ENCODE measurements at places on chromosomes 5 and 9.

GRCh38 chr9:96084331-96084734 lies 208.8 kb downstream of the ERCC6L2 start:
- no peak for DNase-seq

DNA sequence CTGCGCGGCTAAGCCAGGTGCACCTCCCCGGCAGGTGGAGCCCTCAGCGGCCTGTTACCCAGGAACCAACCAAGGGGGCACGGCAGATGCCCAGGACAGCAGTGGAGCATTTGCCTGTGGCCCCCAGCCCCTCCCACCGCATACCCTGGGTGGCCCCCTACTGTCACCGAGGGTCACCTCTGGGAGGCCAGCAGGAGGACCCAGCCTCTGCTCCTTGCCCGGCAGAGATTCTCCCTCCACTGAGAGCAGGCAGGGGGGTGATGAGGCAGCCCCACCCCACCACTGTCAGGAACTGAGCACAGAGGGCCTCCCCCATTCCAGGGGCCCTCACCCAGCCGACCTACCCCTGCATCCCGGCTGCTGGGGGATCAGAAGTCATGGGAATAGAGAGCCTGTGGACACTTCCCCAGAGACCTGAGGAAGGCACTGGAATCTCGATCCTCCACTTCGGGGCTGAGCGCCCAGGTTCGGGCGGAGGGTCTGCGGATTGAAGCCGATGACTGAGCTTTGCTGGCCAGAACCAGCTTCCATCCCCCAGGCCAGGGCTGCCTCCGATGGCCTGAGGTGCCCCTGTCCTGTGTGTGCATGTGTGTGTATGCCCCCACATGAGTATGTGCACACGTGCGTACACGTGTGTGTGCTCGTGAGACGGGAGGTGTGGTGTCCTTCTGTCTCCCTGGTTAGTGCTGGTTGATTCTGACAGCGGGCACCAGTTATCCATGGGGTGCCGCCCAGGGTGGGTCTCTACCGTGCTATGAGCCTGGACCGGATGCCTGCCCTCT lies at the start of gene QRFP:
QRFP (minus strand) TSS at position 580 of the 782 bp plus-strand sequence. CDS start 2,974 bp downstream, outside the sequence.
- DNase-seq: no peak

DNA sequence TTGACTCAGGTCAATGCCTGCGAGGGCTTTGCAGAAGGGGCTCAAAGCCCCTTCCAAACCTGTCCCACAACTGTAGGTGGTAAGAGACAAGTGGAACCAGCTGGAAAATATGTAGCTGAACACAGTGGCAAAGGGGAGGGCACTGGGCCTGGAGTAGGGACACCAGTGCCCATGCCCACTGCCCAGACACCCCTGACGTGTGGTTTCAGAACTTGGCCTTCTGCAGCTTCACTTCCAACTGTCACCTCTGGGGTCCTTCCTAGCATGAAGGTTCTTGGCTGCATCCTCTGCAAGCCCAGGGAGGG lies 233.1 kb upstream of the IRX1 start:
- DNase-seq: no peak

- no peak for DNase-seq
Measured at GRCh38 chr5:4082966-4083564, 487.4 kb downstream of the IRX1 start.

GRCh38 chr5:132210944-132211343 lies 16.7 kb downstream of the P4HA2 start:
- no peak for DNase-seq

- no peak for DNase-seq
Measured at GRCh38 chr5:171989946-171990712, 16.3 kb downstream of the FBXW11 start.

DNA sequence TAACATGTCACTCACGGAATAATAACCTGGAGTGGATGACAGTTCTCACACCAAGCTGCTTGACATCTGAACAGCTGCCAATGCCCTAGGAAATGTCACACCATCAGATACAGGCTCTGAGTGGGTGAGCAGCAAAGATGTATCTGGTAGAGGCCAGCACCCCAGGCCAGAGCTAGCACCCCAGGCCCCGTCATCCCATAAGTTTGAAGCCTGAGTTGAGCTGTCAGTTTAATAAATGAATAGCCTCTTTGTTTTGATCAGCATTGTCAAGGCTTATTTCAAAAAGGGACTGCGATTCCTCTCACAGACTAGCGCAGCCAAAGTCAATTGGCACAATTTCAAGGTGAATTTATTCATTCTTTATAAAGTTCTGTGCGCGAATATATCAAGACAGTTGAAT lies 1327.1 kb downstream of the MAT2B start:
- DNase-seq: no peak

- no peak for DNase-seq
Measured at GRCh38 chr9:88218726-88219125, 80.5 kb upstream of the SPATA31C2 start.

- DNase-seq: no peak
Measured at GRCh38 chr5:90421136-90421535, 11.6 kb upstream of the CETN3 start.

- DNase-seq: no peak
Measured at GRCh38 chr9:15268317-15268716, 38.7 kb downstream of the TTC39B start.

GRCh38 chr9:130391866-130392265 lies 52.9 kb upstream of the ASS1 start:
- DNase-seq: no peak

DNA sequence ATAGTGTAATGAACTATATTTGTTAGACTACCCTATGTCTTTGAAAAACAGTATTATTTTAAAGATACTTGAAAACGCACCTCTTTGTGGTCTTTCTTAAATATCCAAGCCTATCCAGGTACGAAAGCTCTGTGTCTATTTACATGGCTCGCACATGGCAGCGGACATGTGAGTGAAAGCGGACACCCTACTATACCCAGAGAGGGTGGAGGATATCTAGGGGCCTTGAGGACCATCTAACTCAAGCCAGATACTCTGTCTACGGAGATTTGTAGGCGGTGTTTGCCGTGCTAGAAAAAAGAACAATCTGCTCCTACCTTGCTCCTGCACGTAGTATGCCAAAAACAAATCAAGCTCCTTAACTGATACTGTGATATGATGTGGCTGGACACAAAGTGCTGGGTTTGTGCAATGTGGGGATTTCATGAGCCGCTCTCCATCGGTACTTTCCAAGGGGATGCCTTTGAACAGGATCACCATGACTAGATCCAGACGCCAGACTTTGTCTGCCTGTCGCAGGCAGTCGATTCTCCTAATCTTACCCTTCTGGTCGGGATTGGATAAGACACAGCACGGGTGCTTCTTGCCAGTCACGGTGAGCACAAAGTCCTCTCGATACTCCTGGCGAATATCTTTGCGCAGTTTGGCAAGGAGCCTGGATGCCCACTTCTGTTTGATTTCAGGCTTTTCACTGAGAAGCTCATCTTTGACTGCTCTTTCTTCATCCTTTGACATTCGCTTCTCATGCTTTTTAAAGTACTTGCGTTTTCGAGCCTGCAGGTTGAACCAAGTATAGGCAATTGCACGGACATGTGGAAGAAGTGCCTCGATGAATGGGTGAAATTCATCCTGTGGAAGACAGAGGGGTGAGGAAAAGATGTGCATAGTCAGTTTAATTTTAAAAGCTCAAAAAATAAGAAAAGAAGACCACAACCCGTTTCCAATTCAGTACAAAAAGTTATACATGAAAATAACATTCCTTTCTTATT lies 7.0 kb downstream of the NFIB start:
- no peak for DNase-seq

- DNase-seq: no peak
Measured at GRCh38 chr9:91911657-91912056, 38.4 kb downstream of the ROR2 start.

GRCh38 chr5:115435778-115436712 lies 108.5 kb downstream of the FEM1C start:
- no peak for DNase-seq

DNA sequence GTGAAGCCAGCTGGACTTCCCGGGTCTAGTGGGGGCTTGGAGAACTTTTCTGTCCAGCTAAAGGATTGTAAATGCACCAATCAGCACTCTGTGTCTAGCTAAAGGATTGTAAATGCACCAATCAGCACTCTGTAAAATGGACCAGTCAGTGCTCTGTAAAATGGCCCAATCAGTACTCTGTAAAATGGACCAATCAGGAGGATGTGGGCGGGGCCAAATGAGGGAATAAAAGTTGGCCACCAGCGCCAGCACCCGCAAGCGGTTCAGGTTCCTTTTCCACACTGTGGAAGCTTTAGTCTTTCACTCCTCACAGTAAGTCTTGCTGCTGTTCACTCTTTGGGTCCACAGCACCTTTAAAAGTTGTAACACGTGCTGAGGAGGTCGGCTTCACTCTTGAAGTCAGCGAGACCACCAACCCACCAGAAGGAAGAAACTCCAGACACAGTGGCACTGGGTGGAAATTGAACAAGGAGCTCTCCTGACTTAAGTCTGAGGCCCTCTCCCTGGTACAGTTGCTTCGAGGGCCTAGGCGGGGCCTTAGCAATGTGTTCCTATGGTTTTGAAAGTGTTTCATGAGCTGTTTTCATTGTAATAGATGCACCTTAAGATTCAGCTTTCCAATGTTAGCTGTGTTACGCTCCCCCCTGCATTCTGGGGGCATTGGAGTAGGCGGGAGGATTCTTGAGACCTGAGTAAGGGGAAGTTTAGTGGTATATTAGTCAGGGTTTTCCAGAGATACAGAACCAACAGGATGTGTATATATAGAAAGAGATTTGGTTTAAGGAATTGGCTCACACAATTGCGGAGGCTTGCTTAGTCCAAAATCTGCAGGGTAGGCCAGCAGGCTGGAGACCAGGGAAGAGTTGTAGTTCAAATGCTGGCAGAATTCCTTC lies 21.5 kb upstream of the MYO10 start:
- DNase-seq: no peak

DNA sequence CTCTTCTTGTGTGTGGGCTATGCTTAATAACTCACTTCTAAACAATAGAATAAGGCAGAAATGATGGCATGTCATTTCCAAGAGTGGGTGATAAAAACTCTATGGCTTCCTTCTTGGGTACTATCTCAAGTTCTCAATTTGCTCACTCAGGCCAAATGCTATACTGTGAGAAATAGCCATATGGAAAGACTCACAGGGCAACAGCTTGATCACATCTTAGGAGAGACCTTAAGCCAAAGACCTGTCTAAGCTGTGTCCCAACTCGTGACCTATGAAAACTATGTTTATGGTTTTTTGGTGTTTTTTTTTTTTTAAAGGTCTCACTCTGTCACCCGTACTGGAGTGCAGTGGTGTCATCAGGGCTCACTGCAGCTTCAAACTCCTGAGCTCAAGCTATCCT lies 2.1 kb upstream of the UIMC1 start:
- DNase-seq: no peak

- no peak for DNase-seq
Measured at GRCh38 chr9:16637911-16638310, 232.6 kb downstream of the BNC2 start.

- no peak for DNase-seq
Measured at GRCh38 chr9:131193051-131193450, 67.7 kb downstream of the NUP214 start.

DNA sequence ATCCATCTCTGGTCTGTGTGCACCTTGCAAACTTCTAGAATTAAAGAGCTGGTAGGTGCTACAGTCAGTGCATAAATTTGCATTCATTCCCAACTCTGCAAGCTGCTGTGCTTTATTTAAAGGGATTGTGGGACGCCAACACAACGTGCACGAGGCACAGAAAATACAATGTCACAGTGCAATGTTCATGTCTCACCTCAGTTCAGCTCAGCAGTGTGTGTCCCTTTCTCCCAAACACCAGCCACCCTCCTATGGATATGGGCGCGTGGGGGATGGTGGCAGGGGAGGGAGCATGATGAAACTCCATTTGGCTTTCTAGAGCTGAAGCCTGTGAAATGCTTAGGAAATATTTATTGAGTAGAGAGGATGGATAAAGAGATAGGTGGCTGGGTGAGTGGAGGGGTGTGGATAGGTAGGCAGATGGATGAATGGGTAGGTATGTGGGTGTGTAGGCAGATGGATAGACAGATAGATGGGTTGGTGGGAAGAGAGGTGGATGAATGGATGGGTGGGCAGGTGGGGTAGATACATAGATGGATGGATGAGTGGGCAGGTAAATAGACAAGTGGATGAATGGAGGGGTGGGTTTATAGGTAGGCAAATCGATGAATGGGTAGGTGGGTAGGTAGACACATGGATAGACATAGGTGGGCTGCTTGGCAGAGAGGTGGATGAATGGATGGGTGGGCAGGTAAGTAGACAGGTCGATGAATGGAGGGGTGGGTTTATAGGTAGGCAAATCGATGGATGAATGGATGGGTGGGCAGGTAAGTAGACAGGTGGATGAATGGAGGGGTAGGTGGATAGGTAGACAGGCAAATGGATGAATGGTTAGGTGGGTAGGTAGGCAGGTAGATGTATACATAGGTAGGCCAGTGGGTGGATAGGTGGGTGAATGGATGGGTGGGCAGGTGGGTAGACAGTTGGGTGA lies 92.7 kb upstream of the FCN2 start:
- DNase-seq: no peak

- DNase-seq: no peak
Measured at GRCh38 chr5:114450437-114450836, 88.6 kb downstream of the KCNN2 start.

GRCh38 chr9:116149844-116150243 lies 3.7 kb upstream of the PAPPA start:
- DNase-seq: no peak

DNA sequence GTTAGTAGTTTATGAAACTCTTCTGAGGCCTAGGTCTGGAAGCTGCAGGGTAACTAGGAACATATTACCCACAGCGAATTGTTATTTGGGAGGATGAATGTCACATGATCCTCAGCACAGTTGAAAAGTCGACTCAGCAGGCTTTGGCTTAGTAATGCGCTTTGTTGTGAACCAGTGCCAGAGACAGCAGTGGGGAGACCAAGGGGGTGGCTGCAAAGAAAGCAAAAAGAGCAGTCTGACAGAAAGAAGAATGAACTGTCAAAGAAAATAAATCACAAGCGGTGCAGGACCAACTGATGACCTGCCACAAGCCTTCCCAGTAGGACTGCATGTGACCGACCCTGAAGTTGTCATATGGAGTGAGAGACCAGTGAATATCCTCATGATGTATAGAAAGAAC lies 170.0 kb downstream of the CCDC171 start:
- no peak for DNase-seq

- no peak for DNase-seq
Measured at GRCh38 chr5:148996270-148996669, 66.6 kb downstream of the SH3TC2 start.

DNA sequence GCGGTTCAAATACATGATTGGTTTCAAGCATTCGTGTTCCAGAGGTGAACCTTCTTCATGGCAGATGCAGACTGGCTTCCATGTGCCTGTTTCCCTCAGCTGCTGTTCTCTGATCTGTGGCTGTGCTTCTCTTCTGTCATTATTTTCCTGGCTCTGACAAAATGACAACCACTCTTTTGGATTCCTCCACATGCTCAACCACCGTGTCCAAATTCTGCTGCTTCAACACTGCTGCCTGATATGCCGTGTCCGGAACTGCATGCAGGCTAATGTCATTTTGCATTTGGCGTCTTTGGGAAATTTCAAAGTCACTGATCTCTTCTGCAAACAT lies 368.7 kb upstream of the ZNF608 start:
- no peak for DNase-seq

All from activated CD4-positive, alpha-beta T cell treated with anti-CD3 and anti-CD28 coated beads for 1 hour (primary cell).